ENCODE measurements at places on chromosomes 3 and 15. TPM values are rescaled to one million over a fixed set of nuclear protein-coding genes. Genes with fewer than 3 reads are reported as not detected.

DNA sequence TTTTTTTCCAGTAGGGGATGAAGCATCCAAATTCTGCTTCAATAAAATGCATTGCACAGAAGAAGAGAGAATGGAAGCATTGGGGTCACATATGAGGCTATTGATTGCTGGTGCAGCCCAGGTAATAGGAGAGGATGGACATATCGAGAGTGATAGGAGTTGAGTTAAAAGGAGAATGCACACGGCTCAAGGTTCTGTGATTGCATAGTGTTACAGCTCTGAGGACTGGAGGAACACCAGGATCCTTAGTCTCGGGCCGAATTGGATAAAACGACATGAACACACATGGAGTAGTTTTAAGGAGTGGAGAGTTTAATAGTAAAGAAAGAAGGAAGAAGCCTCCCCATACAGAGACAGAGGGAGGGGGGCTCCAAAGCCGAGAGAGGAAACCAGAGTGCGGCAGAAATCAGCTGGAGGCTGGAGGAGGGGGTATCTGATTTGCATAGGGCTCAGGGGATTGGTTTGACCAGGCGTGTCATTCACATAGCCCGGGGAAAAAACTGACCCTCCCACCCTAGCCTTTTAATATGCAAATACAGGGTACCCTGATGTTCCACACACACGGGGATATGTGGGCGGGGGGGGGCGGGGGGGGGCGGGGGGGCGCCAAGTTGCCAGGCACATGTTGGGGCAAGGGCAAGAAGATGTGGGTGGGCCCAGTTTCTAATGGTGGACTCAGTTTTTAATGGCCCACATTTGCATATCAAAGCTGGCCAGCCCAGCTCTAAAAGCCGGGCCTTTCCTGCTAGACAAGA lies 156.9 kb downstream of the AGBL1 start:
- DNase-seq: no peak

The TMEM42 gene
- 4.3 TPM for total RNA-seq

GRCh38 chr3:69115731-69116130 lies 6.7 kb downstream of the LMOD3 start:
- no peak for DNase-seq

- DNase-seq: no peak
Observed at GRCh38 chr15:68284616-68285258, 7.2 kb downstream of the FEM1B start.

GRCh38 chr3:58167431-58168351 lies 43.1 kb downstream of the DNASE1L3 start:
- DNase-seq: no peak

The LYZL4 gene
- not detected for total RNA-seq

The SKOR1 gene
- total RNA-seq: 0.38 TPM

DNA sequence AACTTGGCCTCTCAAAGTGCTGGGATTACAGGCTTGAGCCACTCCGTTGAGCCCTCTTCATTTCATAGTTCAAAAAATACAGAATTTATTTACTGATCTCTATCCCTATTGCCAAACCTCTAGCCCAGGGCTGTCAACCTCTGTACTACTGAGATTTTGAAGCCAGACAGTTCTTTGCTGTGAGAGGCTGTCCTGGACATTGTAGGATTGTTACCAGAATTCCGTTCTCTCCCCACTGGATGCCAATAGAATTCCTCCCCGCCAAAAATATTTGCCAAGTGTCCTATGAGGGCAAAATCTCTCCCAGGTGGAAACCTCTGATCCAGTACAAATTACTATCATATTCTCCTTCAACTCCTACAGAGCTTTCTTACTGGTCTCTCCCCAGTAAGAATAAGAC lies 29.6 kb upstream of the ADAMTS9 start:
- DNase-seq: no peak

DNA sequence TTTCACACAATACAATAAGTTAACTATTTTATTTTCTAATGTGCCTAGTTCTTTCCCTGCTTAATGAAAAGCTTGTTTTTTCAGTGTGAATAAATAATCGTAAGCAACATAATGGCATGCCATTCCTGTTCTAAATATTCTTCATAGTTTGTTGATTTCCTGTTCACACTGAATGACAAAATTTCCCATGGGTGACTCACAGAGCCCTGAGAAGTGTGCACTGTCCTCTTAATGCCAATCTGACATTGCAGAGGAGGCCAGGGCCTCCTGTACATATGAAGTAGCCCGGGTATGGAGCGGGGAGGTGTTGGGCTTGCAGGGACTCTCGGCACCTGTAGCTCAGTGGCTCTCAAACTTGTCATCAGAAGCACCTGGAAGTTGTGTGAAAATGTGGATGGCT lies 24.3 kb downstream of the CCR3 start:
- DNase-seq: no peak

- DNase-seq: no peak
Observed at GRCh38 chr15:100039994-100040393, 301.8 kb downstream of the ADAMTS17 start.

The SPATA12 gene
- total RNA-seq: not detected

- no peak for DNase-seq
Observed at GRCh38 chr15:101151288-101151687, 100.6 kb downstream of the CHSY1 start.

DNA sequence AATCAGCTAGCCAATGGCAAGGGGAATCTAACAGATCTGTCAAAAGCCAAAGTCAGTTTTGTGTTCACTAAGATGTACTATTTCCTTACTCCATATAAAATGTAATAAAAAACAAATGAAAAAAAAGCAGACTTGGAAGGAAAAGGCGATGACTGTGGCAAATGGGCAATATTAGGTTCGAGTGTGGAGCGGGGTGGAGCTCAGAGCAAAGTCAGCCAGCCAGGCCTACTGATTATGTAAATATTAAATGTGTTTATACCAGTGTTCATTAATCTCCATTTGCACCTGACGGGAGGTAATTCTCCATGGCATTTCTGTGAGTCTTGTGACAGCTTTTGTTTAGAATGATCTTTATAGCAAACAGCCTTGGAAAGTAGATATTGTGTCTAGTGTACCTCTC lies 96.2 kb upstream of the KCNMB2 start:
- no peak for DNase-seq

GRCh38 chr15:66080717-66081398 lies 172.7 kb downstream of the MEGF11 start:
- no peak for DNase-seq

DNA sequence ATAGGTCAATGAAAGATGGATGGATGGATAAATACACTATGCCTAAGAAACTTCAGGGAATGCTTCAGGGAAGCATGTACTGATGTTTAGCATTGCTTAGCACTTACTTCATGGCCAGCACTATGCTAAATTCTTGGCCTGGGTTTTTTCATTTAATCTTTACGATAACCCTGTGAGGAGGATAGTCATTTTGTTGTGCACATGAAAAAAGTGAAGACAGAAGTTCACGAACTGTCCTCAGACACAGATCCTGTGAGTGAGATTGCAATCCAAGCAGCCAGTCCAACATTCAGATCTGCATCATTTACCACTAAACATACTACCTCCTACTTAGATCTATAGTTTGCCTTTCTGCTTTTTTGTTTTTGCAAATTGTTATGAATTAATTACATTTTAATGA lies 510.8 kb upstream of the AGTR1 start:
- DNase-seq: no peak

The UQCC5 gene
- 1.7 TPM for total RNA-seq

The TMEM207 gene
- not detected for total RNA-seq

DNA sequence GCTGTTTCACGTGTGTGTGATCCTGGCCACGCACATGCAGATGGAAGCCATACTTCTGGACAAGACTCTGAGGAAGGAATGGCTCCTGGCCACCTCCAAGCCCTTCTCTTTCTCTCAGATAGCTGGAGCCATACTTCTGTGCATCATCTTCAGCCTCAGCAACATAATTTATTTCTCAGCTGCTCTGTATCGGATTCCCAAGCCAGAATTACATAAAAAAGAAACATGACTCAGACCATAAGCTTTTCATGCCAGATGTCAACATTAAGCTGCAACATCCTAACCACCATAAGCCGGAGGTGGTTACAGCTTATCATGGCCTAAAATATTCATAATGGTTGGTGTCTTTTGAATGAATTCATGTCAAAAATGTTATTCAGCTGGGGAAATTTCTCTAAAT lies 10.6 kb upstream of the KIF23 start:
- DNase-seq: no peak

The TNFAIP8L3 gene
- 3.7 TPM for total RNA-seq

The CKMT1A gene
- 72.7 TPM for total RNA-seq

GRCh38 chr3:4021162-4021561 lies 221.9 kb downstream of the LRRN1 start:
- no peak for DNase-seq

DNA sequence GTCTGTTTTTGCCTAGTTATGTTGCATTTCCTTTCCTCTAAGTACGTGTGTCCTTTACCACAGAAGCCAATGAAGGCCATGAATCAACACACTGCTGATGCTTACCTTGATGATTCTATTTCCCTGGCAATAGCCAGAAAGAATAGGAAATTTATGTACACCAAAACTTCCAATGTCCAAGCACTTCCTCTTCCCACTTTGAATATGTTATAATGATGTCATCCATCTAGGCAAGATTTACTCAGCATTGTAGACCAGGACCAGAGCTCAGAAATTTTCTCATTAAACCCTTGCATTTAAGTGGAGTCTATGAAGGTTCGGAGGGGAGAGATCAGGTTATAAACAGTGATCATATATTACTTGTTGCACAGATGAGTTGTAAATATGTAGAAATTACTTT lies 126.0 kb downstream of the THRB start:
- no peak for DNase-seq

DNA sequence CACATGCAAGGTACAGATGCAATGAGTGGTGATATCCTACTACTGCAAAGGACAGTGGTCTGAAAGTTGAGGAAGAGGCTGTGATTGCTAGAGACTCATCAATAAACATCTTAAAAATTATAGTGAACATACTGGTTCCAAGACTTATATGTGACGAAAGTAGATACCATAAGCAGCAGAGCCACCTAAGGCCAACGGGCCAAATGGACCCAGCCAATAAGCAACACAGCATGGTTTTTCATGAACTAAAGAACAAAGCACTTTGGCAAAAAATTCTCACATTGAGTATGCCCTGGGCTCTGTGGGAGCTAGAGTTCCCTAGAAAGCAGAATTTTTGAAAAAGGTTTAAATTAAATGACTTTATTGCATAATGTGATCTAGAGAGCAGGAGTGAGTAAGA lies 272.1 kb downstream of the SI start:
- DNase-seq: no peak

GRCh38 chr3:71066356-71066755 lies 517.2 kb downstream of the FOXP1 start:
- DNase-seq: no peak

- DNase-seq: no peak
Observed at GRCh38 chr3:149999421-149999820, 28.7 kb upstream of the PFN2 start.

The CILP gene
- 2.9 TPM for total RNA-seq

Data from esophagus squamous epithelium (tissue), 5 donors.